Activated CD4-positive, alpha-beta T cell treated with anti-CD3 and anti-CD28 coated beads for 48 hours (primary cell): ENCODE measurements at places on chromosomes 2 and 18.
A peak's percentile ranks its signal among the peaks of the same experiment; 100 is the strongest.

- DNase-seq: peak; percentile 93
Measured at GRCh38 chr2:169573160-169573973, at the start of gene FASTKD1. Gene FASTKD1, minus strand, starts transcription at chr2:169573865. Its CDS starts 1,836 bp downstream, at chr2:169572029.

DNA sequence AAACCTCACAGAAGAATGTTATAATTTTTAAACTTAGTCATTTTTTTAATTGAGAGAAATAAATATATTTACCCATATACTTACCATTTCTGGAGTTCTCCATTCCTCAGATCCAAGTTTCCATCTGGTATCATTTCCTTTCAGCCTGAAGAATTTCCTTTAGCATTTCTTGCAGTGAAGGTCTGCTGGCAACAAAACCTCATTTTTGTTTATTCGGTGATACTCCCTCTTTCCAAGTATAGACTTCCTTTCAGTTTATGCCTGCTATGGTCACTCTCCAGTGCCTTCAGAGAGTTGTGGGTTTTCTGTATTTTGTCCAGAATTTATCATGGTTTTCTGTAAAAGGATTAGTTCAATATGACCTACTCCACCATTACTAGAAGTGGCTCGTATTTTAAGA is 17.0 kb downstream of the WDPCP start:
- DNase-seq: no peak

- no peak for DNase-seq
Measured at GRCh38 chr2:157058161-157058560, 199.3 kb upstream of the GALNT5 start.

DNA sequence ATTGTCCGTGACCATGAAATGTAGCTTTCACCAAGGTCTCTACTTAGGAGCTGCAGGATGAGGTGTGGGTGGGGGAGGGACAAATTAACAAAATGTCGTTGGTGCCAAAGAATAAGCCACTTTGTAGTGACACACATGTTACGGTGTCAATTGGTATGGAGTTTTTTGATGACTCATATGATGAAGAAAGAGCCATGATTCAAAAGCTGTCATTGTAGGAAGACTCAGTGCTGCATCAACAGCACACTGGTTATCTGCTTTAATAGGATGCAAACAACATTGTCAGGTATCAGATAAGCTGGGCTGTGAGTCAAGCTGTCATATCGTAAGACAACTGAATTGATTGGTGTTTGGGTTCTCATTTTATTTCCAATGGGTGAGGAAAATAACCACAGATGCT is 36.6 kb upstream of the BOD1L2 start:
- DNase-seq: no peak

DNA sequence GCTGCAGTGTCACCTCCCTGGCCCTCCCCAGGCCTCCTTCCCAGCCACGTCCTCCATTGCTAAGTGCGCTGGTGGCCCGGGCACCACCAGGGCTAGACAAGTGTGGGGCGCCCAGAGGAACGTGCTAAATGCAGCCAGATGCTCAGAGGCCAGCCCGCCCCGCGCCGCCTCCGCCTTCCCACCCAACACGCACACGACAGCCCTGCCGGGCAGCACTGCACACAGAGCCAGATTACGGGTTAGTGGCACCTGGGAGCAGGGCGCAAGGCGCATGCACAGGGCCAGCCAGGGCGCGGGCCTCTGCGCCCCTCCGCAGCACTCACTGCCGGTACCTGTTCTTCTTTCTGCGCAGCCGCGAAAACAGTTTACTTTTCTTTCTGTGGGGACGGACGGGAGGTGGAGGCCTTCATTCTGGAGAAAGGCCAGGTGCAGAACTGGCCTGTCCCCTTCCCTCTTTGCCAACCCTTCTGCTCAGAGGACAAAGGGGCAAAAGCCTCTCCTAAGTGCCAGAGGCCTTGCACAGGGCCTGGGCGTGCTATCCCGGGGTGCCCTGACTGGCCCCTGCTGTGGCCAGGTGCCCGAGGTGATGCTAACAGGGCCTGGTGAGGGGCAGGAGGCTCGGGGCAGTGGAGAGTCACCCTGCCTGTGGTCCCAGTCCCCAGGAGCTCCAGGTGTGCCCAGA is 46.5 kb downstream of the BIN1 start:
- no peak for DNase-seq

DNA sequence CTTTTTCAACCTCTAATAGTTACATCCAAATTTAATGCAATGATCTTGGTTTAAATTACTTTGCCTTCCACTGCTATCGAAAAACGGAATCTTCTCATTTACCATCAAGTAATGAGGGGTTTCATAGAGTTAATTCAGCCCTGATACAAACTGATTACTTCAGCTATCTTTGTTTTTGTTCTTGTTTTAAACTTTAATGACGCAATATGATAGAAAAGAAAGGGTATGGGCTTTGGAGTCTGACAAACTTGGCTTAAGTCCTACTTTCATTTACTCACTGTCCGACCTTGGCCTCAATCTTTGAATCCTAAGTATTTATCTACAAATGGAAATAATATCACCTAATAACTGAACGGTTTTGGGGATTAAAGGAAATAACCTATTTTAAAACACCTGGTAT is 16.1 kb downstream of the ADAM17 start:
- no peak for DNase-seq

- DNase-seq: no peak
Measured at GRCh38 chr2:63040586-63040985, 10.0 kb upstream of the OTX1 start.

GRCh38 chr2:23588106-23588505 is 203.1 kb downstream of the KLHL29 start:
- DNase-seq: no peak

DNA sequence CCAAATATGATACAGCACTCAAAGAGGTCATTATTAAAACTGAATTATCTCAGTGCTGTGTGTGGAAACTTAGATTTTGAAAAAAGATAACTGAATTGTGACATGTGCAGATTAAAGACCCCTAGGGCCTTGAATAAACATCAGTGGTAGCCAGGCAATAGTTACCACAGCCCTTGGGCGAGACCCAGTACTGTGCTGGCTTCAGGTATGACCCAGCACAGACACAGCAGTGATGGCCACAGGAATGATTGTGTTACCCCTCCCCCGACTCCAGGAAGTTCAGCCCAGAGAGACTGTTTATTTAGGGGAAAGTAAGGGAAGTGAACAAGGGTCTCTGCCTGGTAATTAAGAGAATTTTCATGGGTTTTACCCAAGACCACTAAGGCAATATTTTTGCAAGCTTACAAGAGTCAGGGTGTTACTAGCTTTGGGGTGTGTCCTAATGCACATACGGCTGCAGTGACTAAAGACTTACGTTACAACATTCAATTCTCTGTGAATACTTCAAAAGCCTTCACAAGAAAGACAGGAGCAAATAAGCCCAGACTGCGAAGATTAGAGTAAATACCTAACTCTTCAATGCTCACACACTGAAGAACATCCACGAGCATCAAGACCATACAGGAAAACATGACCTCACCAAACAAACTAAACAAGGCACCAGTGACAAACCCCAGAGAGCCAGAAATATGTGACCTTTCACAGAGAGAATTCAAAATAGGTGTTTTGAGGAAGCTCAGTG is 28.2 kb upstream of the ITGAV start:
- no peak for DNase-seq

DNA sequence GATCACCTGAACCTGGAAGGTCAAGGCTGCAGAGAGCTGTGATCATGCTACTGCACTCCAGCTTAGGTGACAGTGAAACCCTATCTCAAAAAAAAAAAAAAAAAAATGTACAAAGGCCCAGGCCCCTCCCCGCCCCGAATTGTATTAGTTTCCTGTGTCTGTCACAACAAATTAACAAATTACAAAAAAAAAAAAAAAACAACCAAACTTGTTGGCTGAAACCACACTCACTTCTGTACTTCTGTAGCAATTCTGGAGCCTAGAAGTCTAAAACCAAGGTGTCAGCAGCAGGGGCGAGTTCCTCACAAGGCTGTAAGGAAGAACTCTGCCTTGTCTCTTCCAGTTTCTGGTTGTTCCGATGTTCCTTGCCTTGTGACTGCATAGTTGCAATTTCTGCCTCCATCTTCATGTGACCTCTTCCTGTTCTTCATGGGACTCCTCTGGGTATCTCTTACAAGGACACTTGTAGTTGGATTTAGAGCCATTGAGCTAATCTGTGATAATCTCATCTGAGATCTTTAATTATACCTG is 100.8 kb upstream of the ZSWIM2 start:
- no peak for DNase-seq

DNA sequence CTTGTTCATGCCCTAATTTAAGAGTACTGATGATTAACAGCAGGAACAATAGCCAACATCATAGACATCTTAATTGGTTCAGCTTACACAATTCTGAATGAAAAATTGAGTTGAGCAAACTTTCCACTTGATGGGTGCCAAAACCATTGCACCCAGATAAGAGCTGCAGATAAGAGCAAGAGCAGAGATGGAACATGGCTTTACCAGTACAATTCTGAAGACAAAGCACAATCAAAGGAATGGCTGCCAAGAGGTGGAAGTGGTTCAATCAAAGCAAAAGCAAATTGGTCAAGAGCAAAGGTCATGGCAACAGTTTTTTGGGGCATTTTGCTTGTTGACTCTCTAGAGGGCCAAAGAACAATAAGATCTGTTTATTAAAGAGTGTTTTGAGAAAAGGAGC is 65.6 kb upstream of the ATP5MC3 start:
- no peak for DNase-seq

DNA sequence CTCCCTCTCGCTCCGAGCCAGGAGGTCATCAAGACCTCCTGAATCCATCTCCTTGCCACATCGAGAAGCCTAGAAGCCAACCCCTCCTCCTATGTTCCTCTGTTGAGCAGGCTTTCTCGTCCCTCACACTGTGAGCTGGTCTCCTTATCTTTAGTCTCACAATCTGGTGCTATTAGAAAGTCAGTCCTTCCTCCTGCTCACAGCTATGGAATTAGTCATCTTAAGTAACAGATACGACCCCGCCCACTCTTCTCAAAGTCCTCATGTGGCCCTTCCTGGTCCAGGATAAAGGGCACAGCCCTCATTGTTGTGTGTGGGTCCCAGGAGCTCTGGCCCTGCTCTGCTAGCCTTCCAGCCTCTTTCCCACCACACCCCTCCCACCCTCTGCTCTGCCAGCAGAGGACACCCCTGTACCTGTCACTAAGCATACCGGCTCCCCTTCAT is 41.4 kb upstream of the TRIB2 start:
- no peak for DNase-seq
